Temporal lobe (tissue), 4 donors: ENCODE measurements at places on chromosomes 7 and 10. TPM values are rescaled to one million over a fixed set of nuclear protein-coding genes. Genes with fewer than 3 reads are reported as not detected.

The FAM241B gene
- total RNA-seq: 12.8 TPM

The IDI2 gene
- total RNA-seq: not detected

The WEE2 gene
- total RNA-seq: 0.49 TPM

The PKD2L1 gene
- total RNA-seq: 0.25 TPM

The CAV2 gene
- 19.2 TPM for total RNA-seq

The SYNPO2L gene
- total RNA-seq: not detected

The VKORC1L1 gene
- 27.8 TPM for total RNA-seq

The LRIT2 gene
- not detected for total RNA-seq

The GRID2IP gene
- 0.74 TPM for total RNA-seq

The IDE gene
- total RNA-seq: 13.3 TPM

The ZNF777 gene
- 4.4 TPM for total RNA-seq

The PSD gene
- 99.6 TPM for total RNA-seq

The RNLS gene
- 4.2 TPM for total RNA-seq

The VWA2 gene
- 2.2 TPM for total RNA-seq

The SEPHS1 gene
- 31.7 TPM for total RNA-seq

The PNLIP gene
- total RNA-seq: not detected

The ZNF107 gene
- 10.6 TPM for total RNA-seq

The PRSS37 gene
- total RNA-seq: not detected

The KCP gene
- total RNA-seq: 0.25 TPM

The LRRC18 gene
- not detected for total RNA-seq

The STOX1 gene
- 6.4 TPM for total RNA-seq

The DBF4 gene
- 16.2 TPM for total RNA-seq

The TAS2R3 gene
- total RNA-seq: 5.7 TPM

The PAX2 gene
- not detected for total RNA-seq

The PNLIPRP2 gene
- total RNA-seq: not detected

The MKI67 gene
- total RNA-seq: 4.2 TPM

The TAS2R5 gene
- total RNA-seq: 1.5 TPM

The PLXDC2 gene
- total RNA-seq: 9.3 TPM

The RASA4B gene
- 7.1 TPM for total RNA-seq
